ENCODE measurements at places on chromosomes 7 and 10. TPM values are rescaled to one million over a fixed set of nuclear protein-coding genes. Genes with fewer than 3 reads are reported as not detected.

- no peak for DNase-seq
These were observed 114.6 kb downstream of the DNAJC1 start for GRCh38 chr10:21888959-21889358.

- no peak for DNase-seq
These were observed 571.4 kb downstream of the DNAJB6 start for GRCh38 chr7:157908006-157908782.

- DNase-seq, result no peak
These were observed 42.5 kb upstream of the KCNMA1 start for GRCh38 chr10:77680065-77680464.

DNA sequence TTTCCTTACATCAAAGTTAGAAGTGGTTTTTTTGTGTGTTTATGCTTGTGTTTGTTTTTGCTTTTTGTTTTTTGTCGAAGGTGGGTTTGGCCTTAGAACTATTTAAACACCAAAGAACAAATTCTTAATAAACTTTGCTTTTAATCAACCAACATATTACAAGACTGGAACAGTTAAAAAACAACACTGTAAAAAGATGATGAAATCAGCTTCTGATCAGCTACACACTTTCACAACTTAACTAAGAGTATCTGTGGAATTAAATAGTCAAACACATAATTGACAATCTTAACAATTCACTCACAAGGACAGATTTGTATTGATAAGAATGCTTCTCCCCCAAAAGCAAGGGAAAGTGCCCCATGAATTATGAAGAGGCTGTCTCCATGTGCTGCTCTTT lies 58.8 kb downstream of the MRPL32 start:
- DNase-seq, result no peak

Gene WEE2
- total RNA-seq, result not detected

Gene CAMK2B
- 95.4 TPM for total RNA-seq

GRCh38 chr10:29728541-29729049 lies 93.8 kb upstream of the SVIL start:
- no peak for DNase-seq
